ENCODE measurements at places on chromosomes 7 and 10.

GRCh38 chr10:33248638-33249037 lies 85.8 kb downstream of the NRP1 start:
- no peak for DNase-seq

DNA sequence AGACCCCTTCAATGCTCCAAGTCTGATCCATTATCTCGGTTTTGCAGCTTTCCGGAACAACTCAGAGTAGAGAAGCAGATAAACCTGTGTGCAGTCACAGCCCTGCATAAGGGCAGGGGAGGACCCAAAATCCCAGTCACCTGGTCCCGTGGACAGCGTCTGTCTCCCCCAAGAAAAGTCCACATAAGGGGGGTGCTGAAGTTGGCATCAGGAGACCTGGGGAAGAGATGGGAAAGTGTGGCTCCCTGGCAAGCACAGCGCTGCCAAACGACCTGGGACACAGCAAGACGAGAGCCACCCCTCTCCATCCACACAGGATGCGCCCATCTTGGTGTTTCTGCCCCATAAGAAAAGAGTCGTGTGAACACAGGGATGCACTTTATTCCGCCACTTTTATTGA lies 27.9 kb downstream of the ASB13 start:
- no peak for DNase-seq

GRCh38 chr10:4825868-4826791 lies at the start of gene AKR1E2:
AKR1E2 (plus strand) TSS chr10:4826207; CDS start chr10:4826325, 118 bp downstream.
- DNase-seq, result peak; percentile 77

DNA sequence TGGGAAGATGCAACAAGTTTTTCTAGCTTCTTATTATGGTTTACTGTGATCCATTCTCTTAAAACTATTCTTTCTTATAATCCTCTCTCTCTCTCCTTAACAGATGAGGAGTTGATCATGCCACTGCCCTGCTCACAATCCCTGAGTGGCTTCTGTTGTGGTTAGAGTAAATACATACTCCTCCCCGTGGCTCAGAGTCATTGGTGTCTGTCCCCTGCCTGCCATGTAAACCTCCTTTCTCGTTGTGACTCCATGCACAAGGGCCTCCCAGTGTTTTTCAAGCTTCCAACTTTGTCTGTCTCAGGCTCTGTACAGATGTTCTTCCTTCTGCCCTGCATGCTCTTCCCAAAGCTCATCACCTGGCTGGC lies 20.4 kb downstream of the CCNY start:
- DNase-seq, result no peak

DNA sequence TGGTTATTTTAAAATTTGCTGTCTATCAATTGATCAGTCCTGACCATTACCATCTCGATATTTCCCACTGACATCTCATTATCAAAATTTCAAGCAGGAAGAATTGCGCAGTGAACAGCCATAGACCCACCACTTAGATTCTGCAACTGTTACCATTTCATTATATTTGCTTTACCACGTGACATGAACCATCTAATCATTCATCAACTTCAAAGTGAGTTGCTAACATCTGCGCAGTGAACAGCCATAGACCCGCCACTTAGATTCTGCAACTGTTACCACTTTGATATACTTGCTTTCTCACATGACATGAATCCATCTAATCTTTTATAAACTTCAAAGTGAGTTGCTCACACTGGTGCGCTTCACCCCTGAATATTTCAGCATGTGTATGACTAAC lies 22.5 kb downstream of the FOXL3 start:
- DNase-seq, result no peak

DNA sequence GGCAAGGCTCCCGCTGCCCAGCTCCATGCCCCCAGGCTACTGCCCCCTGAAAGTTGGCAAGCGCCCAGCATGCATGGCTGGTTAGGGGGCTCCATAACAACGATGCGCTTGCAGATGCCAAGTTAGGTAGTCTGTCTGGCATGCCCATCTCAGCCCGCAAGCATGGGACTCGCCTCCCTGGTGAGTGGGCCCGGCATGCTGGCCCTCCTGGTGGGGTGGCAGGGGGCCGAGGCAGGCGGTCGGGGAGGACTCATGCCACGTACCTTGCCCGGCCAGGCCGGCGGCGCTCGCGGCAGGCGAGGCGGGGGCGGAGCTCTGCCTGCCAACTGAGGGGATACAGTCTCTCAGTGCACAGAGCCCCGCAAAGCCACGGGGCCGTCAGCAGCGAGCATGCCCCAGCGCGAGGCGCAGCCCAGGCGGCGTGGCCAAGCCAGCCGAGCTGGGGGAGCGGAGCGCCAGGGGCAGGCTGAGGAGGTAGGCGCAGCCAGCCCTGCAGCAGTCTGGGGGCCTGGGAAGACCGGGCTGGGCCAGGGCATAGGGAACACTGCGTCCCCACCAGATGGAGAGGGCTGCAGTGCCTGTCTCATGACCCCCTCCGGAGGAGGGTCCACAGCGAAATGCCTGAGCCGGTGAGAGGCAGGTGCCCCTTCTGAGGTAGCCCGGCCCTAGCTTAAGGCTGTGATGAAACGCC lies 28.0 kb upstream of the NDST2 start:
- DNase-seq, result no peak

- DNase-seq, result no peak
Measured at GRCh38 chr10:89278034-89278535, 23.8 kb upstream of the IFIT2 start.

Measured in spinal cord (tissue), 10 donors.